ENCODE measurements at places on chromosomes 5 and 9.

DNA sequence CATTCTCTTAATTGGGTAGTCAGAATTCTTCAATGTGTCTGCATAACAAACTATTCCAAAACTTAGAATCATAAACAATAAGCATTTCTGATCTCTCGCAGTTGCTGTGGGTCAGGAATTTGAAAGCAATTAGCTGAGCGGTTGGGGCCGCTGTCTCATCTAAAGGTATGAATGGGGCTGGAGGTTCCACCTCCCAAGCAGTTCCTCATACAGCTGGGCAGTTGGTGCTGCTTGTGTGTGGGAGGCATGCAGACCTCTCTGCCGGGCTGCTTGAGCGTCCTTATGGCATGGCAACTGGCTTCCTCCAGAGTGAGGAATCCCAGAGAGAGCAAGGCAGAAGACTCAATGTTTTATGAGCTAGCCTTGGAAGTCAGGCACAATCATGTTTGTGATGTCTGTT is 30.2 kb upstream of the SEMA4D start:
- no peak for DNase-seq

DNA sequence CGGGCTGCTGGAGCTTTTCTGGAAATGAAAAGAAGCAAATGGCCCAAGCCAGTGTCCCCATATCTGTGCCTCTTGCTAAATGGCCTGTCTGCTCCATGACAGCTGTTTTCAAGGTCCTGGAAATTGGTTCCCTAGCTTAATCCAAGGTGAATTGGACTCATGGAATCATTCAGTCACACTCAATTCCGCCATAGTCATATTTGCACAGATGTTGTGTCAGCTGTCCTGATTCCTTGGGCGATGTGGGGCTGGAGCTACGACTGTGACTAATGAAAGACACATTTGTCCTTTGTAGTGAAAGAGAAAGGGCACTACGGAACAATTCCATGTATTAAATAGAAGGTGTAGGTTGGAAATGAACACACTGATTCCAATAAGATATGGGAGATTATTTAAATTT is 102.9 kb upstream of the MEGF10 start:
- no peak for DNase-seq

DNA sequence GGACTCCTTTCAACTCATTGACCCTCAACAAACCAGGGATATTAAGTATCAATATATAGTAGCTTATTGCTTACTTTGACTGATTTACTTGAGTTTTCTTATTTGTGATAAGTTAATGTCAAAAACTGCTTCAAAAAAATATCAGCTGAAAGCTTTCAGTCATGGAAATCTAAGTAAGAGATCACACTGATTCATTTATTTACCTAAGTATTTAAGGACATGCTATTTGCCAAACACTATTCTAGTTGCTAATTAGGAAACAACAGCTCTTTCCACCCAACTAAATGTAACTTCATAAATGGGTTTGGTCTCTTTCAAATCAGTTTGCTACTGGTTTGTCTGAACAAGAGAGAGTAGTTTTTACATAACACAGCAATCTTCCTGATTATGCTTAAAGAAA is 48.2 kb downstream of the CHD1 start:
- DNase-seq, result no peak

DNA sequence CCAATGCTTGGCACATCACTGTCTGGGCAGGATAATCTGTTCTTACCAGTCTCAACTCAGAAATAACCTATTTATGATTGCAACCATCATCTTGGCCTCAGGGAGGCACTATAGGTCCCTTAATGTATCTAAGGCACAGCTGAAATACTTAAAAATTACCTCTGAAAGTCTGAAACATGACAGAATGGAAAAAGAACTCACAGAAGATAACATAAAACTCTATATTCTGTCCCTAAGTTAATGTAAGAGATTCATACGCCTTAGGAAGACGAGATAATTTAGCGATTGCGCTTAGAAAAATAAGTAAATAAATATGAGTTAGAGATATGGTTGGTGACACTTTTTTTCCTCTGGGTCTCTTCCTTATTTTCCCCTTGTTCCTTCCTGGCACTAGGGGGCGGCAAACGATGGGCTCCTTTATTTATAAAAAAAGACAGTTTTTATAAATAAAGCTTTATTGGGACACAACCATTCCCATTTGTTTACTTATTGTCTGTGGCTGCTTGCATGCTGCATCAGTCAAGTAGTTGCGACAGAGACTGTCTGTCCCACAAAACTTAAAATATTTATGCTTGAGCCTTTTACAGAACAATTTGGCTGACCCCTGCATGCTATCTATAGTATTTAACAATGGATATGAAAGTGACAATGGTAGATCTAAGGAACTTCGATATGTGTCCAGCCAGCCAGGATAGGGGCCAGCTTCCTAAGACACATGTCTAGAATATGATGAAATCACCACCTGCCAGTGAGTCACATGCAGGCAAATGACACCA is 79.6 kb downstream of the PDE4D start:
- DNase-seq, result peak; percentile 21

DNA sequence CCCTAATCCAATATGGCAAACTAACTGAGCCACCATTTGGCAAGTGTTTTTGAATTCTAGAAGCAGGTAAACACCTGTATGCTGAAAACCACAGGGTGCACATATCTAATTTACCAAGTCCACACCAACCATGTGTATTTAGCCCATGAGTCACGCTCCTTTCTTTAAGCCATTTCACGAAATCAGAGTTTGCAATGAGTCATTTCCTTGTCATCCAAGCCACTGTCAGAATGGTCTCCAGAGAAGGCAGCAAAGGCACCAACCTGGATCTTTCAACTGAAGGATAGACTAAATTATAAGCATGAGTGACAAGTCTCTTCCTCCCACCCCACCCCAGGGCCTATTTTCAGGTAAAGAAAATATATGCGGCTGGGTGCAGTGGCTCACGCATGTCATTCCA is 110.0 kb downstream of the PAX5 start:
- no peak for DNase-seq

- no peak for DNase-seq
Measured at GRCh38 chr5:122101636-122102285, 23.7 kb upstream of the LOX start.

DNA sequence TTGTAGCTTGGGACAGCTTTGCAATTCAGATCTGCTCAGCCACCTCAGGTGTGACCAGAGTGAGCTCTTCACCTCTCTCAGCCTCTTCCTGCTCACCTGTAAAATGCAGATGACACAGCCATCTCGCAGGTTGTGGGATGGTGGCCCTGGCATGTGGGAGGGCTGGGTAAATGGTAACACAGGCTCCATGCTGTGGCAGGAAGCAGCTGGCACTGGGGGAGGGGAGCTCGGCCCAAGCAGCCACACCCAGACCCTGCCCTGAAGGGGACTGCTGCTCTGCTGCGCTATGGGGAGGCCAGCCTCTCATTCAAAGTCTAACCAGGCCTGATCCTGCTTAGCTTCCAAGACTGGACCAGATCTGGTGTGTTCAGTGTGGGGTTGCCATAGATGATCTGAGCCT is 24.1 kb downstream of the PHF2 start:
- no peak for DNase-seq

GRCh38 chr5:11224436-11225187 is 463.6 kb upstream of the DAP start:
- DNase-seq, result no peak

DNA sequence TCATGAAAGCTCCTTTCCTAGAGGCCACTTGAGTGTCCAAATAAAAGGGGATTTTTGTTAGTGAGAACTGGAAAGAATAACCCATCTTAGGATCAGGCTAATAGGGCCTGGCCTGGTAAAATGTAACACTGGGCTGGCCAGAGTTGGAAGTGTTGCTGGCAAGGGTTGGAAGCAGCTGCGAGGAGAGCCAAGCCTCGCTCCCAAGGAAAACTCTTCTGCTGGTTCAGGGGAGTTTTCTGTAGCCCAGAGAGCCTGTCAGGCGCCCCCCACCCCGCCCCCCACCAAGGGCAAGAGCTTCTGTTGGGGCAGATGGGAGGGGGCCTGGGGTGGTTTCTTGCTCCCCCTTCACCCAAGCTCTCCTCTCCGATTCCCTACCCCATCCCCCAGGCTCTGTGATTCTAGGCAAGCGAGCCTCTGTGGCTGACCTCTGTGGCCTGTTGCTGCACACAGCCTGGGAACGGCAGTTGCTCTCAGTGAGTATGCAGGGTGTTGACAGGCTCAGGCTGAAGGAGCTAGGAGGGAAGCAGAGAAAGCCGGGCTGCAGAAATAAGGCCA is 547.8 kb downstream of the CCDC171 start:
- DNase-seq, result no peak

GRCh38 chr5:119397518-119398380 is 41.9 kb downstream of the TNFAIP8 start:
- peak; percentile 64 for DNase-seq

Data from CD4-positive, alpha-beta T cell treated with Interleukin-2 at 100 ng/mL for 4 hours (primary cell).